ENCODE measurements at places on chromosomes 3 and 15.
A peak's percentile ranks its signal among the peaks of the same experiment; 100 is the strongest.

DNA sequence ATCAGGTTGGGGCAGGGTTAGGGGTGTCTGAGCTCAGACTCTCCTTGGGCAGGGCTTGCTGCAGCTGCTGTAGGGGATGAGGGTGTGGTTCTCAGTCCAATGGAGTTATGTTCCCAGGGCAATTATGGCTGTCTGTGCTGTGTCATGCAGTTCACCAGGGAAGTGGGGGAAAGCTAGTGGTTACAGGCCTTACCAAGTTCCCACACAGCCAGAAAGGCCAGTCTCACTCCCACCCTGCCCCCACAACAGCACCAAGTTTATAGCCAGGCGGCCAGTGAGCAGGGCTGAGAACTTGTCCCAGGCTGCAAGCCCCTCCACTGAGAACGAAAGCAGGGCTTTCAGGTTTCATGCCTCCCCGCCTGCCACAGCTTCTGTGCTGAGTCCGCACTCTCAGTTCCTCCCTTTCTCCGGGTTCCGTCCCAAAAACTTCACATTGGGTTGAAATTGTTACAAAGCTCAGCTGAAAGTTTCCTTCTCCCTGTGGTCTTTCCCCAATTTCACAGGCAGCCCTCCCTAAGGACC, 19.6 kb upstream of the CPOX start:
- DNase-seq = no peak

GRCh38 chr15:84915606-84915958, 31.1 kb downstream of the SLC28A1 start:
- DNase-seq = no peak

DNA sequence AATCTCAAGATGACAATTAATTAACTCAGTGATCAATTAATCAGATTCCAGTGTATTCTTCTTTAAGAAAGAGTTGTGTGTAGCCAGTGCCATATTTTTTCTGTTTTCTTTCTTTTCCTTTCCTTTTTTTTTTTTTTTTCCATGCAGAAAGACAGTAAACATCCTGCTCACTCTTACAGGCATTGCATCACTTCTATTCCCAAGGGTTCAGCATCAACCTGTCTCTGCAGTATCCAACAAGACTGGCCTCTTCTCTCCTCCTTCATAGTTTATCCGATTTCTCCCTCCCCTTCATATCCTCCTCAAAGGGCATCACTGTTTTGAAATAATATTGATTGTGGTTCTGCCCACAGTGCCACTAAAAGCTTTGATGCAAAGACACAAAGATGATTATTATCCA, 17.0 kb upstream of the SLC9A9 start:
- no peak for DNase-seq

GRCh38 chr3:176522436-176522835, 674.8 kb downstream of the TBL1XR1 start:
- DNase-seq = no peak

GRCh38 chr3:103085465-103085864, 650.6 kb downstream of the ZPLD1 start:
- DNase-seq = no peak

GRCh38 chr15:67853454-67853853, 13.6 kb upstream of the RNU6-1 start:
- DNase-seq = no peak

DNA sequence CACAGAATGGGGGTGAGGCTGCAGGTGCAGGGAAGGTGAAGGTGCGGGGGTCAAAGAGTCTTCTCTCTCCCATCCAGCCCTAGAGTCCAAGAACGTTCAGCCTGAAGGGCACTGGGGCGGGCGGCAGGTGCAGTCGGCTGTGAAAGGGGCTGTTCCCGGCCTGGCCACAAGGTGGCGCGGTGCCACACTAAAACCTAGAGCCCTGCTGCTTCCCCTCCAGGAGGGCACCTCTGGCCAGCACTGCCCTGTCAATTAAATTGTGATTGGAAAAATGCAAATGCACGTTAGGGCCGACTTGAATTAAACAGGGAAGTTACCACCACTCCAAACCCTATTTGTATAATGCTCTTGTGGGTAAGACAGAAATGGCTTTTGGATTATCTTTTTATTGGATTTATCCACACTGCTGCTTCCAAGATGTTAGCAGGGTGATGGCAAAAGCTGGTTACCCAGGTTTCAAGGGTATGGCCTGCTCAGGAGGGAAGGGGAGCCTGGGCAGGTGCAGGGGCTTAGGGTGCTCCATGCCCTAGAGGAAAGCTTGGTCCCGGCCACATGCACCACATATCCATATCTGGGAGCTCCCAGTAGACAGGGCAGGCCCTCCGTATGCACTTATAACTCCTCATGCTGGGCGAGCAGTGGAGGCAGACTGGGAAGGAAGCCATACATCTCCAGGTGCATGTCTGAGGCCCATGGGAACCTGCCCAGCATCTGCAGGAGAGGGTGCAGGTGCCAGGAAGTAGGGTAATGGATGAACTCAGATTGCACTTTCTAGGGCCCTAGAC, 119.8 kb downstream of the ADCY5 start:
- peak; percentile 91 for DNase-seq

GRCh38 chr3:171809611-171809860, 747 bp downstream of the PLD1 start:
- DNase-seq = no peak

DNA sequence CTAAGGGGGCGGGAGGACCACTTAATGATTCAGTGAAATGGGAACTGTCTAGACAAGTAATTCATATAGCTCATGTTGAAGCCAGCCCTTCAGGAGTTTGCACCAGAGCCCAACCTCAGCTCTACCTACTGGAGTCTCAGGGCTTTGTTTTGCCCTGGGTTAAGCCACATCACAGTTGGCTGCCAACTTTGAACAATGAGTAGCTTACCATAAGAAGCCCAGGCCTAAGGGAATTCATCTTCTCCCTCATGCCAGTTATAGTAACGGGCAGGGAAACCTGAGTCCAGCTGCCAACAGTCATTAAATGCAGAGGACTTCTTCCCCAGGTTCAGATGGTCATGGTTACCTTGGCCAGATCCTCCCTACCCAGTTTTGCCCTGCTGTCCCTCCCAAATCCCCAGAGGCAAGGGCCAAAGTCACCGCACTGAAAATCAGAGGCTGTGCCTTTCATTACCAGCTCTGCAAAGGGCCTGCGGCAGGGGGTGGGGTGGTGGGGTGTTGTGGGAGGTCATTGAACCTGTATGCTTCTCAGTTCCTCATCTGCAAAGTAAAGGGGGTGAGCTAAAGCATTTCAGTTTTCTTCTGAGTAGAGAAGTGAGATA, 302.2 kb upstream of the NR2E3 start:
- DNase-seq = no peak

- DNase-seq = no peak
Measured at GRCh38 chr15:60673918-60674558, 195.1 kb upstream of the ICE2 start.

DNA sequence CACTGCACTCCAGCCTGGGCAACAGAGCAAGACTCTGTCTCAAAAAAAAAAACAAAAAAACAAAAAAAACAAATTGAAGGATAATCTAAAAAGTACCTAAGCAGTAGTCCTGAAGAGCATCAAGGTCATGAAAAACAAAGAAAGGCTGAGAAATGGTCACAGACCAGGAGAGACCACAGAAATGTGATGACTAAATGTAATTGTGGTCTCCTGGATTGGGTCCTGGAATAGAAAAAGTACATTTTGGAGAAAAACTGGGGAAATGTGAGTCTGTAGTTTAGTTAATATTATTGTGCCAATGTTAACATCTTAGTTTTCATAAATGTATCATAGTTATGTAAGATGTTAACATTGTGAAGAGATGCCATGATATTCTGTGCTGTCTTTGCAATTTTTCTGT, 267.5 kb upstream of the NR2E3 start:
- no peak for DNase-seq

DNA sequence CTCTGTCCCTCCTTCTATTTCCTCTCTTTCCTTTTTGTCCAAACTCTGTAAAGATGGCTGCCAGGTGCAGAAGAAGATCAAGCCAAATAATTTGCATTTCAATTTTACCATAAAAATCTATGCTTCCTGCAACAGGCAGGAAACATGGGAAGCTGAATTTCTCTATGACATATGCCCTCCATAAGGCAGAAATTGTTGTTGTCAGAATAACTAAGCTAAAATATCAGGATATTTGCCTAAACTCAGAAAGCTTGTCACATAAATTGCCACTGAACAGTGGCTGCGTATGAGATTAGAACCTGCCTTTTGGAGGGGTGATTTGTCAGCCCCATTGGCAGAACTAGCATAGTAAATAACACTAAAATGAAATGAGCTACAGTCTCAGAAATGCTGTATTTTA, 288.3 kb upstream of the LMCD1 start:
- no peak for DNase-seq

DNA sequence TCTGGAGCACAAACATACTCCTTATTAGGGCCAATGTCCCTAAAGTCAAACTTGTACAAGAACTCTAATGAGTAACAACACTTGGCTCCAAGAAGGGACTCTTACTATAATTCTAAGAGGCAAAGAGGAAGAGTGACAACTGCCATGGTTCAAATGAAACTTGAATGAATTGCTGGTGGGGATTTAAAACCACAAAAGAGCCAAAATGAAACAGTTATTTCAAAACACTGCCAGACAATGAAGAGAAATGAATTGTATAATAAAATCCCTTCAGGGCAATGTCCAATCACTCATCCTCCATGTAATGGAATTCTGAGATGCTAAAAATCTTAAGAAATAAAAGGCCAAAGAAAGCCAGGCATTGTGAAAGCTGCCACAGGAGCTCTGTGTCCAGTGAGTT, 14.2 kb downstream of the THRB start:
- DNase-seq = no peak

DNA sequence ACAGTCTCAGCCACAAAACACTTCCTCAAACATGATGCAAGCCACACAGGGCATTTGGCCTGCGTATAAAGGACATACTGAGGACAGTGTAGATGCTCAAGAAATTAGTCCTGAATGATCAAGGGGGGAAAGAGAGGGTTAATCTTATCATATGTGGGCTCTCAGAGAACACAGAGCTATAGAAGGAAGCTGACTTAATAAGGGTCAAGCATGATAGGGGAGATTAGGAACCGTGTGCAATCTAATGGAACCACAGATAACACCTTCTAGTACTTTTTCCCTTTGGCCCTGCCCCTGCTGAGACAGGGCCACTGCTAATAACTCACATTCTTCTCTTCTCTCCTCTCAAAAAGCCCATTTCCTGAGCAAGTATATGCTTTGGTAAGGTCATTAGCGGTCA, 114.1 kb upstream of the ADAMTS9 start:
- no peak for DNase-seq

DNA sequence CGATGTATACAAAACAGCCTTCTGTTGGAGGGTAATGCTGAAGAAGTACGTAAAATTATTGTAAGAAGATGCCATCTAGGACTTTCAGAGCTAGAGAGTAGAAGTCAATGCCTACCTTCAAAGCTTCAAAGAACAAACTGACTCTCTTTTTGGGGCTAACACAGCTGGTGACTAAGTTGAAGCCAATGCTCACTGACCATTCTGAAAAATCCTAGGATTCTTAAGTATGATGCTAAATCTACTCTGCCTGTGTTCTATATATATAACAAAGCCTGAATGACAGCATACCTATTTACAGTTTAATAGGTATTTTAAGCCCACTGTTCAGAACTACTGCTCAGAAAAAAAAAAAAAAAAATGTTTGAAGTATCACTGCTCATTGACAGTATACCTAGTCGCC, 18.9 kb downstream of the ADPGK start:
- no peak for DNase-seq

DNA sequence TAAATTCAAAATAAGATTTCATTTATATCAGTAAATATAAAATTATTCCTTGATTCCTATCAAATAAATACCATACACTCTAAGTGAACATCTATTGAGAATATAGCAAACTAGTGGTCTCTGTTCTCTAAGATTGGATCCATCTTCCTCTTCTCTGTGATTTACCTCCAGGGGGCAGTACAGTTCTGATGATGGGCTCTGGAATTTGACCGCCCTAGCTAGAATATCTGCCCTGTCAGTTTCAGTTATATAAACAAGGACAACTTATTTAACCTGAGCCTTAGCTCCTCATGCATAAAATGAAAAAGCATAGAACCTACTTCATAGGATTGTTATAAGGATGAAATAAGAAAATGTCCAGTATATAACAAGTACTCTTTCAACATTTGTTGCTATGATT, 171.1 kb upstream of the CCDC54 start:
- DNase-seq = peak; percentile 37

DNA sequence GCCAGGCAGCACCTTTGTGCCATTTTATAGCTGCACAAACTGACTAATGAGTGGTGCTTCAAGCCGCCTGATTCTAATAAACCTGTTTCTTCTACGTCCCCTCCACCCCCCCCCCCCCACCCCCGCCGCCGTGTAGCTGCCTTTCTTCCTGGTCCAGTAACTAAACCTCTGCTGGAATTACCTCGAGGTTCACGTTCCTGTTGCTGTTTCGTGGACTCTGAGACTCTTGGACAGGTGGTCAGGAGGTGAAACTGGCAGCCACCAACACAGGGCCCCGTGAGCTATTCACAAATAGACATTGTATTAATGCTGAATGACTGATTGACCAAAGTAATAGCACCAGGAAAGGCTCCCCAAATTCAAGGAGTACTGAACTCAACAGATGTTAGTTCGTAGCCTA, 73.9 kb downstream of the TRIM69 start:
- no peak for DNase-seq

- DNase-seq = no peak
Measured at GRCh38 chr3:119571230-119571629, 8.1 kb upstream of the ADPRH start.

DNA sequence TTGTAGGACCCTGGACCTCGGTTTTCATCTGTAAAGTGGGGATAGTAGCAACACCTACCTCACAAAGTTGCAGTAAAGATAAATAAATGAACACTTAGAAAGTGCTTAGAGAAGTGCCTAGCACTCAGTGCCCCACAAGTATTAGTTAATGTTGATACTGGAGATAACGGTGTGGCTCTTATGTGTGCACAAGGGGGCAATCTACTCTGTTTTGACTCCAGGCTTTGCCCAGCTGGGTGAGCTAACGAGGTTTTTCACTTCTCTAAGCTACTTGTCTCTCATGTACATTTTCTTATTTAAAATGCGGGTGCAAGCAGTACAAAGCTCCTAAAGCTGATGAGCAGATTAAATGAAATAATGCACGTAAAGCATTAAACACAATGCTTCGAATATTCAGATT, 193.5 kb upstream of the ICE2 start:
- no peak for DNase-seq

DNA sequence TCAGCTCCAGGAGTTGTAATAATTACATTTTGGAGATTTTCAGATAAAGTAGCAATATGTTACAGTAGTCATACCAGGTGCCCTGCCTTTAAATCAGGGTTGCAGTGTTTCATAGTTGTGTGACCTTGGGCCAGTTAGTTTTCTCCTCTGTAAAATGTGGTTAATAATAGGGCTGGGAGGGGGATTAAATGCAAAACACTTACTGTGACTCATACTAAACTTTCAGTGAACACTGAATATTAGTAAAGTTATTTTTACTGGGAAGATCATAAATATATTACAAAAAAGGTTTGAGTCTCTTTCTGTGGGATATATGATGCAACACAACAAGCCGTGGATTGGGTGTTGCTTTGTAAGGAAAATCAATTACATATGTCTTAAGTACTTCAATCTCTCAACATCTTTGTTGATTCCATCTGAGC, 1.1 kb upstream of the EBLN2 start:
- DNase-seq = no peak

GRCh38 chr15:98653686-98654085, 5.3 kb downstream of the IGF1R start:
- DNase-seq = no peak

- DNase-seq = no peak
Measured at GRCh38 chr15:99307735-99308134, 56.5 kb downstream of the LRRC28 start.

Measured in endothelial cell (in vitro differentiated cells).